Large intestine (tissue), 12 donors: ENCODE measurements at places on chromosomes 12 and 14. TPM values are rescaled to one million over a fixed set of nuclear protein-coding genes. Genes with fewer than 3 reads are reported as not detected.

The BDKRB2 gene
- 9.1 TPM for polyA plus RNA-seq

The PLA2G1B gene
- 0.79 TPM for polyA plus RNA-seq

The TCL1B gene
- polyA plus RNA-seq: 0.03 TPM

The SDS gene
- 0.31 TPM for polyA plus RNA-seq

The NXPH4 gene
- polyA plus RNA-seq: 0.91 TPM

The ZFC3H1 gene
- polyA plus RNA-seq: 86.3 TPM

The AREL1 gene
- 23.5 TPM for polyA plus RNA-seq
